ENCODE measurements at places on chromosomes 2 and 18.

- DNase-seq = peak; percentile 63
These were observed 476.4 kb upstream of the SPHKAP start for GRCh38 chr2:228657807-228658402.

DNA sequence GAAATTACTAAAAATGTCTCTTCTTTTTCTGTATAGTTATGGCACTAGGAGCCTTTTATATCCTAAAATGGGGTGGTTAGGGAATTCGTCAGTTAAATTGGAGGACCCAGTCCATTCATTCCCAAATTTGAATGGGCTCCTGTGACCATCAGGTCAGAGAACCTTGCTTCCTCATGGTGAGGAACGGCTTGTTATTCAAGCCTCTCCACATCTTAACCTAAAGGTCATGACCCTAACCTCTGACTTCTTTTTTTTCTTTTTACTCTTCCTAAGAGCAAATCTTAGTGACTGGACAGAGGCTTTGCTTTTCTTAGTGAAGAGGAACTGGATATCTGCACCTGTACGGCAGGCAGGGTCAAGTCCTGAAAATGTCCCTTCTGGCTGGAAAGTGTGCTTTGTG lies 53.1 kb downstream of the GREB1L start:
- DNase-seq = no peak

DNA sequence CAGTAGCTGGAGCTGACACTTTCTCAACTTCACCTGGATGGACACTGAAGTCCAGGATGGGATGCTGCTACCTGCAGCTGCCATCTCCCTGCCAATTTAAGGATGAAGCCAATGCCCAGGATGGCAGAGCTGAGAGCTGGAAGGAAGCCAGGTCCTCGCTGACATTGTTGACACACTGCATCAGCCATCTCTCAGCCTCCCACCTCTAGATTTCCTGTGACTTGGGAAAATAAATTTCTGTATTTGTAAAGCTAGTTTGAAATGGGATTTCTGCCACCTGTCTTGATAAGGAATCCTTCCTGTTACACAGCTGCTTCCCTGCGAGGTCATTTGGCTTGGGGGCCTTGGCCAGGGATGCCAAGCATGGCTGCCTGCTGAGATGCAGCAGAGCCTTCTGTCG lies 43.5 kb downstream of the KCTD1 start:
- DNase-seq = no peak

GRCh38 chr2:226711606-226712296 lies 87.9 kb downstream of the IRS1 start:
- no peak for DNase-seq
